ENCODE measurements at places on chromosomes 2 and 18.

DNA sequence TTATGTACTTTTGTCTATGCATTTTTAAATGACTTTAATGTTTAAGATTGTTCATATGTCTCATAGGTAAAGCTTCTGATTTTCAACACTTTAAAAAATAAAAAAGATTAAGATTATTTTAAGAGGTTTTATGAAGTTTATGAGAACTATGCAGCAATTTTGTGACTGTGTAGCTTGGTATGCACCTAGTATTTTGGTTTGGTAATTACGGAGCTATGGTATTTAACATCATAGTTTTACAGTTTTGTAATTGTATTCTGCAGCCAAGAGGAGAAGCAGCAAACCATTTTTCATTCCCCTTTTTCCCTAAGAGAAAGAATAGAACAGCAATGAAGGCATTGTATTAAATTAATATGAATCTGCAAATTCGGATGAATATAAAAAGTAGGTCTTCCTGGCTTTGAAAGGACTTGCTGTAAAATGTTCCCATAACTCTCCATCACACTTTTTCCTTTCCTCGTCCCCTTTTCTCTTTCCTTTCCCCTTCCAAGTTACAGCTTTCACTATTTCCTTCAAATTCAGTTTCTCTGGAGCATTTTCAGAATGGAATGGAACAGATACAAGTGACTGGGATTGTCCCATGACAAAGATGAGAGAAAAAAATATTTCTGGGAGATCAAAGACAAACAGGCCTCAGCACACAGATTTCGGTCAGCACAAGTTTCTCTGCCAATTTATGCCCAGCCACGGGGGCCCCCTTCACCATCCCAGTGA lies 26.1 kb upstream of the PIEZO2 start:
- no peak for DNase-seq

- DNase-seq: no peak
Observed at GRCh38 chr2:168521053-168521741, 65.1 kb downstream of the CERS6 start.

DNA sequence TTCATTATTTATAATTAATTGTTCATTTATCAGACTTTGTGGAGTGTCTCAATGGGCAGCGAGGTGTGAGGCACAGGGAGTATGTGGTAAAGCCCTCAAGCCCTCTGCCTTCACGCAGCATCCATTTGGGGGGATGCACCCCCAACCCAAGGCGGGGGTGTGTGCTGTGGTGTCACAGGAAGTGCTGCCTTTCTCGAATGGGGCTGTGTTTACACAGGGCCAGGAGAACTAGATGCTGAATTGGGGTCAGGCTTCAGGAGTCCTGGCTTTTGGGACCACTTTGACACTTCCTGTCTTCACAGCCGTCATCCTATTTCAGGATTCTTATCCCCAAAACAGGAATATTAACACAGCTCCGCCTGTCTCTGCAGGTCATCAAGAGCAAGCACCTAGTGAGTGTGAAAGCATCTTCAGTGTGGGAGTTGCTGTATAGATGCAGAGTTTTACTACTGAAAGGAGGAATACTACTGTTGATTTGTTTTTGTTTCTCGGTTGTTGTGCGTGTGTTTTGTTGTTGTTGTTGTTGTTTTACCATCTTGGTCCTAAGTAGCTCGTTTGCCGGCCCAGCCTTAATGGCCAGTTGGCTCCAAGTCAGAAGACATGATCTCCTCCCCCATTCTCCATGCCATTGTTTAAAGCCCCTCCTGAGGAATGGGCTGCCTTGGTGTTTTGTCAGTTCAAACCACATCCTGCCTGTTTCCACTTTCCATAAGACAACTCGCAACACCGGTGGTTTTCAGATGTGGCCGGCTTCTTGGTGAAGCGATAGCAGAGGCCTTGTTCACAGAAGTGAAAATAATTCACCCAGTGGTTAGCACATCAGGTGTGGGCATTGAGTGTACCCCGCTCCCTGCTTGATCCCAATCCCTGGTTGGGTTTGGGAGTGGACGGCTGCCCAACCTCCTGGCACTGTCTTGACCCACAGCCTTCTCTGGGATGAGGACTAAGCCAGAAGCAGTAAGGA lies 221.3 kb downstream of the BCL2 start:
- no peak for DNase-seq

DNA sequence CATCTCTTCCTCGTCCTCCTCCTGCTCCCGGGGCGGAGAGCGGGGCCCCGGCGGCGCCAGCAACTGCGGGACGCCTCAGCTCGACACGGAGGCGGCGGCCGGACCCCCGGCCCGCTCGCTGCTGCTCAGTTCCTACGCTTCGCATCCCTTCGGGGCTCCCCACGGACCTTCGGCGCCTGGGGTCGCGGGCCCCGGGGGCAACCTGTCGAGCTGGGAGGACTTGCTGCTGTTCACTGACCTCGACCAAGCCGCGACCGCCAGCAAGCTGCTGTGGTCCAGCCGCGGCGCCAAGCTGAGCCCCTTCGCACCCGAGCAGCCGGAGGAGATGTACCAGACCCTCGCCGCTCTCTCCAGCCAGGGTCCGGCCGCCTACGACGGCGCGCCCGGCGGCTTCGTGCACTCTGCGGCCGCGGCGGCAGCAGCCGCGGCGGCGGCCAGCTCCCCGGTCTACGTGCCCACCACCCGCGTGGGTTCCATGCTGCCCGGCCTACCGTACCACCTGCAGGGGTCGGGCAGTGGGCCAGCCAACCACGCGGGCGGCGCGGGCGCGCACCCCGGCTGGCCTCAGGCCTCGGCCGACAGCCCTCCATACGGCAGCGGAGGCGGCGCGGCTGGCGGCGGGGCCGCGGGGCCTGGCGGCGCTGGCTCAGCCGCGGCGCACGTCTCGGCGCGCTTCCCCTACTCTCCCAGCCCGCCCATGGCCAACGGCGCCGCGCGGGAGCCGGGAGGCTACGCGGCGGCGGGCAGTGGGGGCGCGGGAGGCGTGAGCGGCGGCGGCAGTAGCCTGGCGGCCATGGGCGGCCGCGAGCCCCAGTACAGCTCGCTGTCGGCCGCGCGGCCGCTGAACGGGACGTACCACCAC lies 2.1 kb downstream of the GATA6 start:
- no peak for DNase-seq

DNA sequence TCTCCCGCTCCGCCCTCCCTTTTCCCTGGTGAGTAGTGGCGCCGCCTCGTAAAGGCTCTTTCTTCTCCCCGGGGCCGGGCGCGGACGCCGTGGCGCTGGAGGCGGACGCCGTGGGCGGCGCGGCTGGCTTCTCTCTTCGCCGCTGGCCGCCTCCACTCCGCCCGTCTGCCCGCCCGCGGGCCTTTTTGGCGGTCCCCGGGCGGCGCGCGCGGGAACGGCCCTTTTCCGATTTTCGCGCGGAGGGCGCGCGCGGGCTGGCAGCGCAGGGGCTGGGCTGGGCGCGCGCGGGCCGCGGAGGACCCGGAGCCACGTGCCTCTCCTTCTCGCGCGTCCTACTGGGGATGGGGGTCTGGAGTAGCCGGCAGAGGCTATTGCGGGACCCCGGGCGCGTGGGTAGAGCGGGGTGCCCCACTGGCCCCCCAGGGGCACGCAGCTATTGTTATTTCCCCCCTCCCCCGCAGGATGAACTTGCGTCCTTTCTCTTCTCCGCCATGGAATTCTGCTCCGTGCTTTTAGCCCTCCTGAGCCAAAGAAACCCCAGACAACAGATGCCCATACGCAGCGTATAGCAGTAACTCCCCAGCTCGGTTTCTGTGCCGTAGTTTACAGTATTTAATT lies 472 bp downstream of the SLC20A1 start:
- DNase-seq: no peak

DNA sequence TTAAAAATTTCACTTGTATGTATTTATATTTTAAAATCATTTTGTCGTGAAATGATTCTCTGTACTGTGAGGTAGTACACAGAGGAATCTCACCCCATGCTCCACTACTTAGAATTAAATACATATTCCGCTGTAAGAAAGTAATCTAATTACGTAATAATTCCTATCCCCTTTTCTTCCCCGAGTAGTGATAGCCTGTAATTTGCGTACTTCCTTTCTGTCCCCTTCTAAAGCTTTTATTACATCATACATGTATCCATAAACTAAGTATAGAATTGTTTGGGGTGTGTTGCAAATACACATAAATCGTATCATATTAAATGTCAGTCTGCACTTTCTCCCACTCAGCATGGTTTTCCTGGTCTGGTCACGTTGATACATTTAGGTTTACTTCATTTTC lies 12.4 kb upstream of the CHCHD5 start:
- DNase-seq: no peak

DNA sequence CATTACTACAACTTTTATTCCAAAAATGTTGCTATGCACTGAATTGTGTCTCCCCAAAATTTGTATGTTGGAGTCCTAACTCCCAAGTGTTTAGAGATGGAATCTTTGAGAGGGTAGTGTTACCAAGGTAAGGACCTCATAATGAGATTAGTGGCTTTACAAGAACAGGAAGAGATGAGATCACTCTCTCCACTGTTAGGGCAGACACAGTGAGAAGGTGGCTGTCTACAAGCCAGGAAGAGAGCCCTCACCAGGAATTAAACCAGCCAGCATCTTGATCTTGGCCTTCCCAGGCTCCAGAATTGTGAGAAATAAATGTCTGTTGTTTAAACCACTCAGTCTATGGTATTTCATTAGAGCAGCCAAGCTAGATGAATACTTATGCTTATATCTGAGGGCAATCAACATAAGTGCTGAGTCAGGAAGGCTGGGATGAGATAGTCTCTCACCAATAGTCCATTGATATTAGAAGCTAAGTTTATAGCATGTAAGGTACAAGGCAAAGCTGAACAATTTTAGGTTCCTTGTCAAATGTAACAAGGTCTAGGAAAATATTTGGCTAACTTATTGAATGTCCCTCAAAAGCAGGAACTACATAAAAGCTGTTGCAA lies 317.6 kb upstream of the REG3G start:
- no peak for DNase-seq

GRCh38 chr2:126635281-126635680 lies 20.7 kb upstream of the GYPC start:
- DNase-seq: peak; percentile 50

- DNase-seq: no peak
Observed at GRCh38 chr2:110969696-110970095, 151.0 kb upstream of the BCL2L11 start.

DNA sequence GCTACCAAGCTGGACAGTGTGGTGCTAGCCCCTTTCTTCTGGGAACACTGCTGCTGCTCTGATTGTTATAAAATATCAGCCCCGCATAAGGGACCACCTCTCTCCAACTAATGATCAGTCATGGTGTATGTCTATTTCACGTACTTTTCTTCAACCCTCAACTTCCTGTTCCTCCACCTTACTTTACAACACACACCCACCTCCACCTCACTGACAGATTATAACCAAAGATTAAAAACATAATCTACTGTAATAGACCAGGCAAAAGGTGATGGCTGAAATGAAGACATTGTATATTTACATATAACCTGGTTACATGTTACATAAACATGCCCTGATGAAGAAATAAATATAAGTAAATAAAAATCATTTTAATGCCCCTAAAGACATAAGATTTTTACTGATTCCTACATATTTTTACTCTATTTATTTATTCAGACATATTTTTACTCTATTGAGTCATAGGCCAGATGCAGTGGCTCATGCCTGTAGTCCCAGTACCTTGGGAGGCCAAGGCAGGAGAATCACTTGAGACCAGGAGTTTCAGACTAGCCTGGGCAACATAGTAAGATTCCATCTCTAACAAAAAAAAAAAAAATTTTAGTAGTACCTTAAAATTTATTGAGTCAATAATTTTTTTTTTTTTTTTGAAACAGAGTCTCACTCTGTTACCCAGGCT lies 12.8 kb downstream of the STK39 start:
- no peak for DNase-seq

- DNase-seq: no peak
Observed at GRCh38 chr2:238699307-238700116, 148.4 kb upstream of the TWIST2 start.

DNA sequence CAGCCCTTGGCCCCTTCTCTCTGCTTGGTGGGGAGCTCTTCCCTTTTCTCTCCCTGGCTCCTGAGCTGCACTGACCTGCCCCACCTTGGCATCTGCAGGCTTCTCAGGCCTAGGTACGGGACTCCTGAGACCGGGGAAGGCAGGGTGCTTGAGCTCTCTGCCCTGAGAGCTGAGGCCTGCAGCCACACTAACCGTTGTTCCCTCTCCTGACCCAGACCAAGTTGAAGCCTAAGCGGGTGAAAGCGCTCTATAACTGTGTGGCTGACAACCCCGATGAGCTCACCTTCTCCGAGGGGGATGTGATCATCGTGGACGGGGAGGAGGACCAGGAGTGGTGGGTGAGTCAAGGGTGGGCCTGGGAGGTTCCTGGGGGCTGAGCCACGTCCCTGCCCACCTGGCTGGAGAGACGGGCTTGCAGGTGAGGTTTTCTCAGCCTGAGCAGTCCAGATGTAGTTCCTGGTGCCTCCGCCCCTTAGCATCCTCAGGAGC lies 22.2 kb downstream of the ITGB1BP1 start:
- DNase-seq: no peak

GRCh38 chr2:128309280-128310093 lies 9.2 kb downstream of the HS6ST1 start:
- DNase-seq: no peak

DNA sequence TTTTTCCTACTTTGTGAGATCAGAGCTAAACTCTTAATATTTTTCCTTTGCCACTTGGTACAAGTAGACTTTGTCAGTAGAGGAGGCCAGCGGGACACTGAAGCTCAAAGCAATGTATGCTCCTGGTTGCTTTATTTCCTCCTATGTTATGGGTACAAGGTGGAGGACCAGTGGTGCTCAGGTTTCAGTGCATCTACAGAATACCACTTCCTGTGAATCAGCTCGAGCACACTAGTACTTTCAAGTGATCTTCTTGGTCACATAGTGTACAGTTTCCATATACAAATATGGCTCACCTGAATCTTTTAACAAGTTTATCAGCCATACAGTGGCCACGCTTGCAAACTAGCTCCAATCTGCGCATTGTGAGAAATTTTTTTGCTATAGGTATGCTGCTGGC lies 1674.8 kb upstream of the TMEFF2 start:
- DNase-seq: no peak

DNA sequence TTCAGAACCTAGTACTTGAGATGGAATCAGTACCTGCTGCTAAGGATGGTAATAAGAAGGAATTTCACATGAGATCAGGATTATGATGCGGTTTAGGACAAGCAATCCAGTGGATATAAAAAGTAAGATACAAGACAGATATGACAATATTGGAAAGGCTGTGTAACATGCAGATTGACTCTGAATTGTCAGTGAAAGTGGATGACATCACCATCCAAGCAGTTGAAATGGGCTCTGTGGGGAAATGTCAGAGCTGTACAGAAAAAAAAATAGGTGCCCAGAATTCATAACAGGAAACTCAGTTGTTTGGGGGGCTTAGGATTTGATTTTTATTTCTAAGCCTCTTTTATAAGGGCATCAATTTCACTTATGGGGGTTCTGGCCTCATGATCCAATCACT lies 438.3 kb downstream of the SPAG16 start:
- no peak for DNase-seq

DNA sequence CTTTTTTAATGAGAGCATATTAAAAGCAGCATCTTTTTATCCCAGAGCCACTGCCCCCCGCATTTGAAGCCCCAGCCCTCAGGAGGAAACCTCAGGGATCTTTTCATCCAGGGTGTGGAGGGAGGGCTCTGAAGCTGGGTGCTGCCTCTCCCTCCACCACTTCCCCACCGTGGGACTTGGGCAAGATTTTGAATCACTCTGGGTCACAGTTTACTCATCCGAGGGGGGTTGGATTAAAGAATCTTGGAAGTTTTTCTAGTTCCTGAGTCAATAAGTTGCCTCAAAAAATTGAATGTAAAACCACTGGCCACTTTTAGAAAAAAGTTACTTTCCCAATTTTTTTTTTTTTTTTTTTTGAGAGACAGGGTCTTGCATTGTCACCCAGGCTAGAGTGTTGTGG lies 62.0 kb upstream of the ANKRD44 start:
- no peak for DNase-seq

GRCh38 chr2:216002101-216002678 lies 11.2 kb downstream of the MREG start:
- DNase-seq: no peak

- no peak for DNase-seq
Observed at GRCh38 chr2:45028276-45028675, 19.0 kb upstream of the SIX2 start.
